Sigmoid colon (tissue), 7 donors: ENCODE measurements at places on chromosomes 2 and 18.

DNA sequence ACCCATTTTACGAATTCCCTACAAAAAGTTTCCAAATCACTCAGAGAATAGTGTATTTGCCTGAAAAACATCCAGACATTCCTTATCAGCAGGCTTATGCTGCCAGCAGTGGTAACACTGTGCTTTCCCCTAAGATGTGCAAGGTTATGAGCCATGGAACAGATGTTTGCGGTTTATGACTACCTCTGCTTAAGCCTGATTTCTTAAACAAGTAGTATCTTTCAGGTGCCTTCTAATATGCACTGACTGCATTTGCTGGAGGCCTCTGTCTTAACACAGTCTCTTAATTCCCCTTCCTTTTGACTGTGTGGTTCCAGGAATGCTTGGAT, 54.8 kb downstream of the CDC42EP3 start:
- DNase-seq: no peak

- no peak for DNase-seq
Observed at GRCh38 chr2:21256006-21256405, 132.2 kb downstream of the TDRD15 start.

DNA sequence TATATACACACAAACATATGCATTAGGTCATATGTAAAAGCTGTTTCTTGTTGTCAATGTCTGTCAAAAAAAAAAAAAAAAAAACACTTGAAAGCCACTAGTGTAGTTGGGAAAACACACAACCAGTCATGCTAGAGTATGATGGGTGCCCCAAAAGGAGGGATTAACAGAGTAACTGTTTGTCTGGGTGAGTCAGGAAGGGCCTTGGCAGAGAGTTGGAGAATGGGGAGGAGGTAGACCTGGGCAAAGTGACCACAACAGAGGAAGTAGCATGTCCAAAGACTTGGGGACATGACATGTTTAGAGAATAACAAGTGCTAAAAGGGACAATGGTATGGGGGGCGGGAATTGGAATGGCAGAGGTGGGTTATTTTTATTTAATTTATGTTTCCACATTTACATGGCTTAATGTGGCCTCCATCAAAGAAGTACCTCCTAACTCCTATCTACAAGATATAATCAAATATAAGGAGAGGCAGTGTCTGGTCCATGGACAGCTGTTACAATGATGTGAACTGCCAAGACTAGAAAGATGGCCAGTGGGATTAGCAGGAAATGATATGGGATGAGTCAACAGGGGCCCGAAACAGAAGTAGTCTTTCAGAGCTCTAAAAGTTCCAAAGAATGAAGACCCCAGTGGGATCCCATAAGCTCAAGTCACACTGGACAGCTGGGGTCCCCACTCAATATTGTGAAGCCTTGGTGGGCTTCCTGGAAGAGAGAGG, 99.9 kb upstream of the ZFP36L2 start:
- no peak for DNase-seq

GRCh38 chr18:41645589-41646360, 309.3 kb upstream of the PIK3C3 start:
- no peak for DNase-seq
